ENCODE measurements at places on chromosomes 3 and 15.

GRCh38 chr3:69880069-69880640 lies 119.4 kb upstream of the SAMMSON start:
- DNase-seq, result no peak

DNA sequence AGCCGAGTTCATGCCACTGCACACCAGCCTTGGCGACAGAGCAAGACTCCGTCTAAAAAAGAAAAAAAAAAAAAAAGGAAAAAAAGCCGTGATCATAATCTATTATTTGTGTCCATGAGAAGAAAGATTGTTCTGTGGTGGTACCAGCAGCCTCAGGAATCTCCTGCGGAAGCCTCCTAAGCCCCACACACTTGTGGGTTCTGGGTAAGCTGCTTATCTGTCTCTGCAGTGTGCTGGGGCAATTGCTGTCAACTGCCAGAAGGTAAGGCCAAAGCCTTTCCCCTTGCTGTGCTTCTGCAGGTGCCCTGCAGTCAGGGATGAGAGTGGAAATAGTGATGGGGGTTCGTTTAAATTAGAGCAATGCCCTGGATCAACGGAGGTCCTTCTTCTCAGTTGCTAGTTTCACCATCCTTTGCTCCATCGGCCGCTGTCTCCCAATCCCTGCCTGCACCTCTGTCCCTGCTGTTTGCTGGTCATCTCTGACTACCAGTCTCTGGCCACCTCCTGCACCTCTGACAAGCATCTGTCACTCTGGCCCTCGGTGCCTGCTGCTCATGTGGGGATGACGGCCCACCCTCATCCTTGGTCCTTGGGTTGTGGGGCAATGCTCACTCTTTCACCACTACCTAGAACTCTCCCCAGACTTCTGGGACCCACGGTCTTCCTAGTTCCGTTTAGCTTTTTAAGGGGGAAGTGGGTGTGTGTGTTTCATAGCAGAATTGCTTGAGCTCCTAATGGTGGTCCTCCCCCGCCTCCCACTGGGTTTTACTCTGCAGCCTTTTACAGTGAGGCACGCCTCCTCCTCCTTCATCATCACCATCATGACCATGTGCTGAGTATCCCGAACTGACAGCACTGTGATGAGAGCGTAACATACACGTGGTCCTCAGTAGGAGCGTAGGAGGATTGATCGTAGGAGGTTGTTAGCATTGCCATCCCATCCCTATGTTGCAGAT lies 25.5 kb downstream of the CHRD start:
- DNase-seq, result no peak

GRCh38 chr3:108486338-108486737 lies 24.1 kb downstream of the MYH15 start:
- no peak for DNase-seq

GRCh38 chr3:60202052-60202726 lies 1049.1 kb downstream of the FHIT start:
- DNase-seq, result no peak

GRCh38 chr15:78023865-78024518 lies 53.5 kb downstream of the TBC1D2B start:
- no peak for DNase-seq

- no peak for DNase-seq
Observed at GRCh38 chr3:72818092-72818773, 30.0 kb downstream of the SHQ1 start.

GRCh38 chr15:42832576-42832975 lies 88.0 kb downstream of the TTBK2 start:
- DNase-seq, result no peak

GRCh38 chr15:48602358-48603122 lies 43.0 kb downstream of the FBN1 start:
- DNase-seq, result no peak

DNA sequence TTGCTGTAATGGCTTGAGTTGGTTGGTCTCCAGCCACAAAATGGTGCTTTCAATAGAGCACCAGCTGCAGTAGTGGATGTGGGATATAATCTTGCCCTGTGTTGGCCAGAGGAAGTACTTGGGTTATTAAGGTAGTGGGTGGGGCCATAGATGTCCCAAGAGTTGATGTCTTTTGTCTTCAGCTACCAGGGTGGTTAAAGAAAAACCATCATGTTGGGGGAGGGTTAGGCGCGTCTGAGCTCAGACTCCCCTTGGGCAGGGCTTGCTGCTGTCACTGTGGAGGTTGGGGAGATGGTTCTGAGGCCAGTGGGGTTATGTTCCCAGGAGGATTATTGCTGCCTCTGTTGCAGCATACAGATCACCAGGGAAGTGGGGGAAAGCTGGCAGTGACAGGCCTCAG lies 46.9 kb upstream of the GADL1 start:
- DNase-seq, result no peak

- no peak for DNase-seq
Observed at GRCh38 chr3:192645437-192645836, 81.9 kb downstream of the FGF12 start.

- no peak for DNase-seq
Observed at GRCh38 chr3:44132061-44132460, 109.6 kb upstream of the TOPAZ1 start.

- no peak for DNase-seq
Observed at GRCh38 chr3:193768070-193768394, 175.0 kb downstream of the OPA1 start.

DNA sequence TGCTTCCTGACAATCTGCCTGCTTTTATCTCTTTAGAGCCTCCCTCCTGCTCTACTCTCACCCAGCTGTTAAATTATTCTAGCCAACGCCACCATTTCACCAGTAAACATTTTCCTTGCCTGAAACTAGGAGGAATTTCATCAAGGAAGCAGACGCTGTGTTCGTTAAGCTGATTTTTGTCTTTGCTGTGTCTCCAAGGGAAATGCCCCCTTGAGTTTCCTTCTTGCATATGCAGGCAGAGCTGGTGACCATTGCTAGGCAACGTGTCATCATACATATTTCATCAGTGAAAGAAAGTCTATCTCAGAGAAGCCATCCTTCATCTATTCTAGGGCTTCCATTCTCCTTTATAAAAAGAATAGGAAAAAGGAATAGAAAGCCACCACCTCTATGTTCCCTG lies 87.0 kb upstream of the ST8SIA2 start:
- no peak for DNase-seq

DNA sequence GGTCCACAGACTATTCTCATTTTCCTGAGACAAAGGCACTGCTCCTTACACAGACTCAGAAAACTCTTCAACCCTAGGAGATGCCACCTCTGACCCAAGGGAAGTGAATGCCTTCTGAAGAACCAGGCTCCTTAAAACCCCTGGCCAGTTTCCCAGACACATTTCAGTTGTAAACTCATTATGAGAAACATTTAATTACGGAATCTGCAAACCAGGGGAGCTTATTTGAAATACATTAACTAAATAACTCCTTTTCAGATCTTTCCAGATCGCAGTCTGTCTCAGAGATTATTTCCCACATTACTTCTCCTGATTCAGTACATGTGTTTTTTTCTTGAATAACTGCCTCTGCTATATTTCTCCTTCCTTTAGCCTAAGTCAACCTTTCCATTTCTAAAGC lies 17.6 kb downstream of the MYO5A start:
- no peak for DNase-seq

- DNase-seq, result no peak
Observed at GRCh38 chr3:124963755-124964154, 29.2 kb upstream of the MUC13 start.

- DNase-seq, result no peak
Observed at GRCh38 chr3:171258316-171258715, 201.9 kb downstream of the TNIK start.

DNA sequence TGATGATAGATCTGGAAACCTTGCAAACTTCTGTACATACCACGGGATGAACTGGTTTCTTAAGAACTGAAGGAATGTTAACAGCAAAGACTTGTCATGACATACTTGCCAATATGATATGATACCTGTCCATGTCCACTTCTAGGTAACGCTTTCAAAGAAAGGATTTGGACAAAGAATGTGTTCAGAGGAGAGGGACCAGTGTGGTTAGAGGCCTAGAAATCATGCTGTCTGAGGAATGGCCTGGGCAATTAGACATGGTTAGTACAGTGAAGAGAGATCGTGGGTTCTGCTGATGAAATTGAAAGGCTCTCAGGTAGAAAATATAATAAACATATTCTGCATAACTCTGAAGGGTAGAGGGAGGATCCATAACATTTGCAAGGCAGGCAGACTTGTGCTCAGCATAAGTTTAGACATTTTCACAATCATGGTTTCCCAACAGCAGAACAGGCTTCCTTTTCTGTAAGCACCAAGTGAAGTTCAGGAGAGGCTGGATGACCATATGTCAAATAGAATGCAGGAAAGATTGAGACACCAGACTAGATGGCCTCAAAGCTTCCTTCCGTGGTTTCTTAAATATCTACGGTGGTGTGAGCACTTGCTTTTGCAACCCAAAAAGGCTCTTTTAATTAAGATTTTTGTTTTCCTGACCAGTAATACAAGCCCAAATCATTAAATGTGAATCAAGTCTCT lies 39.9 kb downstream of the TGFBR2 start:
- DNase-seq, result no peak

- DNase-seq, result no peak
Observed at GRCh38 chr15:90860942-90861675, 7.3 kb upstream of the FURIN start.

GRCh38 chr15:60077581-60078359 lies 73.7 kb downstream of the FOXB1 start:
- DNase-seq, result no peak

GRCh38 chr3:168738527-168739325 lies 643.0 kb upstream of the GOLIM4 start:
- no peak for DNase-seq

- no peak for DNase-seq
Observed at GRCh38 chr3:122092460-122093165, 37.5 kb downstream of the CD86 start.

DNA sequence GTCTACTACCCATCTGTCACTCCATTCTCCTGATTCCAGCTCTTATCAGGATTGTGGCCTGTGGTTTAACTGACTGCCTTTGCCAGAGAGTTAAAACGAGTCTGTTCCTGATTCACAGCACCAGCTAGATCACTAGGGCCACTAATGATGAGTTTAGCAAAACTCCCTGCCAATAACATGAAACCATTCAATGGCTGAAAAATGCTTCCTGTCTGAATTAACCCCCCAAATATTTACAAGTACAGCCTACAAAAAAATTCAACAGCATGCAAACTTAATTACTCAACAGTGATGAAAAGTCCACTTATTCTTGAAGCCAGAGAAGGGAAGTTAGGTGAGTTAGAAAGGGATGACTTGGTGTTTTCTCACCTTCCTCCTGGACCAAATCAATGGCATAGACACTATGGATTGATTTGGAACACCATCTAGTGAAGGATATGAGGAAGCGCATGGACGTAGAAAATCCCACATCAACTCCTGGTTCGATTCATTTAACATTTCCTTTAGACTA lies 141.4 kb downstream of the TGFBR2 start:
- DNase-seq, result no peak

DNA sequence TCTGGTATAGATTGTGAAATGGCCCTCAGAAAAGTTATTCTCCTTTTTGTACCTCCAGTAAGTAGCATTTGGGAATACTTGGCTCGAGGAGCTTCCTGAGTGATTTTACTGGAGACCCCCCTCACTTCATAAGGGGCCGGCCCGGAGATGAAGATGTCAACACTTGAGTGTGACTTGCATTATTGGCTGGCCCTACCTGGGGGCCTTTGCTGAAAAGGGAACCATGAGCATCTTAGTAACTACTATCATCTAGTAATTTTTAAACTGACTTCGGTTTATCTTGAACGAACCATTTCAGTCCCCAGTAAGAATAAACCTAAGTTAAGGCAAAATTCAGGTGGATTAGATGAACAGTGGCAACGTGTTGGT lies 1.3 kb downstream of the FAIM start:
- no peak for DNase-seq
